ENCODE measurements at places on chromosomes 3 and 15. TPM values are rescaled to one million over a fixed set of nuclear protein-coding genes. Genes with fewer than 3 reads are reported as not detected.

Gene CNBP
- total RNA-seq, result 306 TPM

Gene LMOD3
- not detected for total RNA-seq

Gene LRRC31
- not detected for total RNA-seq

Gene WWTR1
- 148 TPM for total RNA-seq

Gene LRRN1
- total RNA-seq, result 6.6 TPM

GRCh38 chr3:11494131-11494916, 149.4 kb downstream of the VGLL4 start:
- DNase-seq, result no peak

DNA sequence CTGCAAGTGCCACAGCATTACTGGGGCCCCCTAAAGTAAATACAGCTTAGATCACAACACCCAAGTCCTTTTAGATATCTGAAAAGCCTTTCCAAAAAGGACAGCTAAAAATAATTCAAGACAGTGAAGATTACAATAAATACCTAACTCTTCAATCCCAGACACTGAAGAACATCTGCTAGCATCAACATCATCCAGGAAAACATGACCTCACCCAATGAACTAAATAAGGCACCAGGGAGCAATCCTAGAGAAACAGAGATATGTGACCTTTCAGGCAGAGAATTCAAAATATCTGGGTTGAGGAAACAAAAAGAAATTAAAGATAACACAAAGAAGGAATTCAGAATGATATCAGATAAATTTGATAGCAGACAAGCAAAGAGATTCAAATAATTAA, 71.7 kb upstream of the TTC14 start:
- no peak for DNase-seq

DNA sequence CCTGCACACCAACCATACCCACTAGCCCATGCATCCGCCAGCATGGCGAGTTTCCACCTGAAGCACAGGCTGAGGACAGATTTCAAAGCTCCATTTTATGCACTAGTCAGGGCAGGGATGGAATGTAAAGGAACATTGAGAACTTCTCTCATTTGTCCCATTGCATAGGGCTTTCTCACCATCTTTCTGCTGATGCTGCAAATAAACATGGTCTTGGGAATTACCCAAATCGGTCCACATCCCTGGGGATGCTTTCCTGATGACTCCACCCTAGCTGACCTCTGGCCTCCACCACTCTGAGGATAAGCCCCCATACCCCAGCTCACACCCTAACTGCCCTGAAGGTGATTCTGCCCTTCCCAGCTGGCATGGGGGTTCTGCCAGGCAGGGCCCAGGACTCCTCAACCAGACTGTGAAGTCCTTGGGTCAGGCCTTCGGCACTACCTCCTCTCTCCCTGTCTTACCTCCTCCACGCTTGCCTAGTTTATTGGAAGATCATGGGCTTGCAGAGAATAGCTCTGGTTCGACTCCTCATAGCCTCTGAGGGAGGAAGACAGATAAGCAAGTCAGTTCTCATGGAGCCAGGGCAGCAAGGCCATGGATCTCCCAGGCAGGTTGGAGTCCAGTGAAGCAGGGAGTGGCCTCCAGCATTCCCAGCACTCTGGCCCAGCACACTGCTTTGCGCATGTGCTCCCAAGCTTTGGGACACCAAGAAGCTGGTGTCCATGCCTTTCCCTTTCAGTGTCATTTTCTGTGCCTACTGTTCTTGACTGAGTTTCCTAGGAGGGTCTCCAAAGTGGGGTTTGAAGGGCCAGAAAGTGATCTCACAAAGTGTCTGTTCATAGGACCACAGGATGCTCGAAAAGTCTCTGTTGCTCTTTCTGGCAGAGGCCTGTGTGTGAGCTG, 27.6 kb upstream of the XYLB start:
- no peak for DNase-seq

DNA sequence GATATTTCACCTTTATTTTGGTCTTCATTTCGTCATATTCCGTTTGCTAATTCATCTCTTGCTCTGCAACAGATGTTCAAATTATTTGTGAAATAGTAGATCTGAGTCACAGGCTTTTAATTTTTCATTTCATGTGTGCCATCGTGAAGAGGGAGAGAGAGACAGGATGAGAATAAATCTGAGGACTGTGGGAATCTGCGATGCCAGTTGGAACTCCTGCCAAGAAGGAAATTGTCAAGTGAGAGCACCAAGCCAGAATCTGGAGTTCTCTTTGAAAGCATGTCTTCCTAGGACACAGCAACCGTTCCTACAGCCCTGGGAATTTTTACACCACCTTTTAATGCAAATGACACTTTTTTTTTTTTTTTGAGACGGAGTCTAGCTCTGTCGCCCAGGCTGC, 48.8 kb downstream of the NSMCE3 start:
- no peak for DNase-seq

DNA sequence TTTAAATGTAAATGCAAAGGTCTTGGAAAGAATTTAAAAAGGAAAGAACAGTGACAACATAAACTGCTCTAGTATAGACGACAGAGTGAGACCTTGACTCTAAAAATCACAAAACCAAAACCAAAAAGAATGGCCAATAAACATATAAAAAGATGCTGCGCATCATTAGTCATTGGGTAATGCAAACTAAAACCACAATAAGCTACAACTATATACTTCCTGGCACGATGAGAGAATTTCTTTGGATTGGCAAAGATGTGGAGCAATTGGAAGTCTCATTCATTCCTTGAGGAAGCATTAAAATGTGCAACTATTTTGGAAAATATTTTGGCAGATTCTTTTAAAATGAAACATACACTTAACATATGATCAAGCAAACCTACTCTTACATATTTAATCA, 98.7 kb upstream of the ZPLD1 start:
- no peak for DNase-seq

DNA sequence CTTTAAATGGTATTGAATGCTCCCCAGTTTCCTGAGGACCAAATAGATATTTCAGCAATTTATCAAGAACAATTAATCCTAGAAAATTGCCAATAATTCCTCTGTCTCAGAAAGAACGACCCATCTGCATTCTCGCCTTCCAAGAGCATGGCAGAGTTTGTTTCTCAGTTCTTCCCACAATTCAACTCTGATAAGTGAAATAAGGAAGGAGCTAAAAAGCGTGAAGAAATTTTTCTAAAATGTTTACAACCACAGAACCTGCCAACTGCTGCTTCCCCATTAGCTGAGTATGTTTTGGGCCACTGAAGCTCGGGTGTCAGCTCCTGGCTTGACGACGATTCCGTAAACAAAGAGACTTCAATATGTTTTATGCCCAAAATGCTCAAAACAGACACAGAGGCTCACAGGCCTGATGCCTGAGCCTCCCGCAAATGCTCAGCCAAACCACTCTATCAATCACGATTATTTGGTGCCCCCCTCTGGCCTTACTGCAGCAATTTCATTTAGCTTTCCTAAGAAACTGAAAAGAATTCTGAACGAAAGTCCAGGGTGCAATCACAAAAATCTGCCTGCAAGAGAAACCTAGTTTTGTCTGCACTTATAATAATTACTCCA, 259.2 kb upstream of the CCDC54 start:
- no peak for DNase-seq

Gene GRAMD2A
- 0.91 TPM for total RNA-seq

GRCh38 chr15:36585774-36586173, 6.3 kb downstream of the CDIN1 start:
- no peak for DNase-seq

Gene CADPS
- total RNA-seq, result 0.99 TPM

GRCh38 chr3:138459619-138460535, 25.5 kb downstream of the ESYT3 start:
- DNase-seq, result peak; percentile 29

DNA sequence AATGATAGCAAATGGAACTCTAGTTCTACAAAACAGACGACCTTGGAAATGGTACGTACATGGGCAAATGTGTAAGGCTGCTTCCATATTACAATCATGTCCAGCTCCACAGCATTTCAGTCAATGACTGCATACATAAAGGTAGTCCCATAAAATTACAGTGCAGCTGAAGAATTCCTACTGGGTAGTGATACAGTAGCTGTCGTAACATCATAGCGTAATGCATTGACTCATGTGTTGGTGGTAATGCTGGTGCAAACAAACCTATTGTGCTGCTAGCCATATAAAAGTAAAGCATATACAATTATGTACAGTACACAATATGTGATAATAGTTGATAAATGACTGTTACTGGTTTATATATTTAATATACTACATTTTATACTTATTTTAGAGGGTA, 18.5 kb downstream of the TTC23 start:
- DNase-seq, result no peak

Gene COL6A6
- 0.16 TPM for total RNA-seq

Gene C3orf20
- total RNA-seq, result 0.16 TPM

Gene ZNF620
- total RNA-seq, result 5.1 TPM

Gene HHATL
- total RNA-seq, result not detected

DNA sequence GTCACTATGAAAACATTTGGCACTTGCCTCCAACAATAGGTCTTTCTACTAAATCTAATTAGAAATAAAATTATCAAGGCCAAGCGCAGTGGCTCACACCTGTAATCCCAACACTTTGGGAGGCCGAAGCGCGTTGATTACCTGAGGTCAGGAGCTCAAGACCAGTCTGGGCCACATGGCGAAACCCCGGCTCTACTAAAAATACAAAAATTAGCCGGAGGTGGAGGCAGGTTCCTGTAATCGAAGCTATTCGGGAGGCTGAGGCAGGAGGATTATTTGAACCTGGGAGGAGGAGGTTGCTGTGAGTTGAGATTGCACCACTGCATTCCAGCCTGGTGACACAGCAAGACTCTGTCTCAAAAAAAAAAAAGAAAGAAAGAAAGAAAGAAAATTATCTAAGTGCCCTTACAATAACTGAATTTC, 1.6 kb upstream of the PLD1 start:
- no peak for DNase-seq

Gene CHRD
- total RNA-seq, result 46.5 TPM

Gene PRSS50
- not detected for total RNA-seq

Gene LRRC34
- 5.9 TPM for total RNA-seq

Gene EXD1
- not detected for total RNA-seq

Gene OR5K2
- not detected for total RNA-seq

DNA sequence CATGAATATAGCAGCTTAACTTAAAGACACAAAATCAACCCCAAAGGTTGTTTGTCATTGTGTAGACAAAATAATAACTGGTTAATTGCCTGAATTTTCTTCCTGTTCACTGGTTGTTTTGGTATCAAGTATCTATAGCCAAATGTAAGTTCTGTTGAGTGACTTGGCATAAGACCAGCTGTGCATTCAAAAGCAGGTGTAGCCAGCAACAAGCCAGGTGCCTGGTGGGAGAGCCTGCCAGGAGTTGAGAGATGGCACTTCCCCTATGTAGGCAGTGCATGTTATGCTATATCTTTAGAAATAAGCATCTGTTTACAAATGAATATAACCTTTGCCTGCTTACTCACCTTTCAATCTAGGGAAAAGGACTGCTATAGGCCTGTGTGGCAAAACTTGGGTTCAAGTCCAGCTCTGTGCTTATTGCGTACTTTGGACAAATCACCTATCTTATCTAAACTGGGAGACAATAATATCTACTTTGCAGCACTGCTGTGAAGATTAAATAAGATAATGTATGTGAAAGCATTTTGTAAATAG, 84.9 kb upstream of the TBL1XR1 start:
- no peak for DNase-seq

Gene OXTR
- total RNA-seq, result 0.54 TPM

DNA sequence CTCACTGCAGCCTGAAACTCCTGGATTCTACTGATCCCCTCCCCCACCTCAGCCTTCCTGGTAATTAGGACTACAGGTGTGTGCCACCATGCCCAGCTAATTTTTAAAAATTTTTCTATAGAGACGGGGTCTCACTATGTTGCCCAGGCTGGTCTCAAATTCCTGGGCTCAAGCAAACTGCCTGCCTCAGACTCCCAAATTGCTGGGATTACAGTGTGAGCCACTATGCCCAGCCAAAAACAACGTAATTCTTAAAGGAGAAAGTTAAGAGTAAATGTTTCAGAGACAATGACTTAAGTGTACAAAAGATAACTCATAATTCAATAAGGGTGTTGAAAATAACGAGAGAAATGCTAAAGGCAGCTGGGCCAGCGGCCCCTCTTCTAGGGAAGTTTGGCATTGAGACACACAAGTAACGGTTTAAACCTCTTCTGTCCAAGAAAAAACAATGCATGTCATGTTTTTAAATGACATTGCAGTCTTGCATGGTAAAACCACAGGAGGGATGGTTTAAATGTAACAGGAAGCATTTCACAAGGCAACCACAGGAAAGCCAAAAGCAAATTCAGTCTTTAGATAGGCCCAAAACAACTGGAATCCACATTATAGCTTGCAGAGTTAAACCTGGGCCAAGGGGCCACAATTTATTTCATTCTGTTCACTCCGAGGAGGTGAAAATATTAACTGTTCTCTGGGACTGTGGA, 5.1 kb downstream of the PROK2 start:
- no peak for DNase-seq

- DNase-seq, result no peak
Observed at GRCh38 chr15:61655881-61656280, 404.4 kb downstream of the VPS13C start.
